NCI-H69 (cell line): ENCODE measurements at places on chromosomes 1 and 21.

DNA sequence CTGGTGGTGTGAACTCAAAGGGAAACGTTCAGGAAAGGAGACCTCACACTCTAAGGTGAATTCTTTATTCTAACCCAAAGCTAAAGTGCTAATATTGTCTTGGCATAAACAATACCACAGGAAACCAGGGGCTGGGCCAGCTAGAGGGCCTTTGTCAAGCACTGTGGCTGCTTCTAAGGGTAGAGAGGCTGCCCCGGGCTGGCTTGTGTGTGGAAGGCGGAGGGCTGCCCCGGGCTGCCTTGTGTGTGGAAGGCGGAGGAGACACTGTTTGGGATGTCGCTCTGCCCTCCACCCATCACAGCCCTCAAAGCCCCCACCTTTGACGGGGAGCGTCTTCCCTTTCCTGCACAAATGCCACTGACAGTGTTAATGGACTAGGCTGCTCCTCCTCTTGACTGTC is 216.8 kb downstream of the TOMM20 start:
- DNase-seq = peak; percentile 26

DNA sequence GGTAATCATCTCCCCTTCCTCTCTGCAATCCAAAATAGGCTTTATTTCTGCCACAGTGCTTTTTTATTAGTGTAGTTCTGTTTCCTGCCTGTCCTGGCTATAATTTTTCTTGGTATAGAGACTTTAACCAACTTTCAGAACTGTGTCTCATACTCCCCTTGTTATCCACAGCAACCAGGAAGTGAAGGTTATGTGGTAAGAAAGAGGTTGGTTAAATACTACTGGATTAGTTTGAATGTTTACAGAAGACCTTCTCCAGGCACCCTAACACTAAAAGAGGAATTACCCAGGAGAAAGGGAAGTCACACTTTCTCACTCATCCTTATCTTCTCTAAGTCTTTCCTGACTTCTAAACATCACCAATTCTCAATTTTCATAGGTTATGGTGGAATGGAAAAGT is 17.8 kb upstream of the TNFSF4 start:
- no peak for DNase-seq

- peak; percentile 13 for DNase-seq
Measured at GRCh38 chr1:224287714-224288113, 42.3 kb downstream of the NVL start.

GRCh38 chr1:28111157-28111556 is 22.7 kb upstream of the EYA3 start:
- no peak for DNase-seq

- DNase-seq = no peak
Measured at GRCh38 chr1:85259912-85260274, 431 bp upstream of the C1orf52 start.

DNA sequence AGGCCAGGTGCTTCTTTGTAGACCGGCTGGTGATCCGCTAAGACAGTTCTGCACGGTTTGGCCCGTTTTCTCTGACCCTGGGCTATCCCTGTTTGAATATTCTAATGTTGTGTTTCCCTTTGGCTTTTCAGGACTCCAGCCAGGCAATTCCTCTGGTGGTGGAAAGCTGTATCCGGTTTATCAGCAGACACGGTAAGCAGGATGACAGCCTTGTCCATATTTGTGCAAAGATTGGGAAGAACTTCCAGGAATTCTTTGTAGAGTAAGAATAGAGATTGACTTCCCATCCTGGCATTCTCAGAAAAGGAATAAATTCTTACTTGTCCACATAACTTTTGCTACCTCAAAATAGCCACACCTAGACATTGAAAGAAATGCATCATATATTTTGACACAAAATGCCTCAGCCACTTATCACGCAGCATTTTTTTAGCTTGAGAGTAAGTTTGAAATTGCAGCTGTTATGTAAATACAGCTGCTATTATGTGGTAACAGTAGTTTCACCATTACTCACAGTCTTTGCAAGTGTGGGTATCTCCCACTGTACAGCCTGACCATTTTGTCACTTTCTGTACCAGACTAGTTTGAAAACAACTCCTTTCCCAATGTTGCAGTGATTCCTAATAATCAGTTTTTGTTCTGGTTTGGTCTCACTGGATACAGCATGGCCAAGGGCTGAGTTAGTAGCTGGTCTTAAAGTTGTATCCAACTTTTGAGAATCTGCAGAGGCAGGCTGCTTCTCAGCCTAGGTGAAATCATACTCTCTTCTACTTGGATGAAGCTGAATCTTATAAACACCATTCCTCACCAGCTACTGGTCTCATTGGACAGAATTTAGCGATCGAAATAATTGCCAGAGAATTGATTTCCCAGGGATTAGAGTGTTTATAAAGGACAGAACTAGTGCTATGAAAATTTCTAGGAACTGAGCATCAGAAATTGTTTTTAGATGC is 40.0 kb upstream of the IKBKE start:
- DNase-seq = no peak

GRCh38 chr21:27146268-27146667 is 179.4 kb upstream of the ADAMTS5 start:
- DNase-seq = no peak

GRCh38 chr1:110004583-110004982 is 20.0 kb downstream of the AHCYL1 start:
- DNase-seq = peak; percentile 75

- DNase-seq = no peak
Measured at GRCh38 chr1:239587066-239587465, 200.7 kb downstream of the CHRM3 start.

DNA sequence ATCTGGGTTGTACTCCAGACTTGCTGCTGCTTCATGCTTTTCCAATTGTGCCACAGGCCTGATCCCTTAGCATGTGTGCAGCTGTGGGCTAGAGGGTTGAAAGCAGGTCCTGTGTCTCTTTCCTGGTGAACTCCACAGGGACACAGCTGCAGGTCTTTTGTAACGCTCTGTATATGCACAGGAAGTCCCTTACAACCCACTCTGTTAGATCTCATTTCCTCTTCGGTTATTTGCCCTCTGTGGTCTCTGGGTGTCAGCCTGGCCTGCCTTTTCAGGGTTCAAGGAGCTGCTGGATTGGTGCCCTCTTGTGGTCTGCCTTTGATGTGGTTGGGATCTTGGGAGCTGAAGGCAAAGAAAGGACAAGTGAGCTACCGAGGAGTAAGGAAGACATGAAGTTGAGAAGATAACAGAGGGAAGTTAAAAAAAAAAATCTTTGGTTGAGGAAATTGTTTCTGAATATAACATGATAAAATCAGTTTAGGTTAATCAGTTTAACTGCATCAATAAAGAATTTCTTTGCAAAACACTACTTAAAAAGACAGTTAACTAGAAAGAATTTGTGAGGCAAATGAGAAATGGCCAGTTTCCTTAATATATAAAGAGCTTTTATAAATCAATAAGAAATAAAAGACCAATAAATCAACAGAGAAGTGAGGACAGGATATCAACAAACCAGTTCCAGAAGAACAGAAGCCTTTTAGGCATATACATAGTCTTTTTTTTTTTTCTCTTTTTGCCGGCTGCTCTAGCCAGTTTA is 44.1 kb downstream of the UCK2 start:
- DNase-seq = peak; percentile 84

DNA sequence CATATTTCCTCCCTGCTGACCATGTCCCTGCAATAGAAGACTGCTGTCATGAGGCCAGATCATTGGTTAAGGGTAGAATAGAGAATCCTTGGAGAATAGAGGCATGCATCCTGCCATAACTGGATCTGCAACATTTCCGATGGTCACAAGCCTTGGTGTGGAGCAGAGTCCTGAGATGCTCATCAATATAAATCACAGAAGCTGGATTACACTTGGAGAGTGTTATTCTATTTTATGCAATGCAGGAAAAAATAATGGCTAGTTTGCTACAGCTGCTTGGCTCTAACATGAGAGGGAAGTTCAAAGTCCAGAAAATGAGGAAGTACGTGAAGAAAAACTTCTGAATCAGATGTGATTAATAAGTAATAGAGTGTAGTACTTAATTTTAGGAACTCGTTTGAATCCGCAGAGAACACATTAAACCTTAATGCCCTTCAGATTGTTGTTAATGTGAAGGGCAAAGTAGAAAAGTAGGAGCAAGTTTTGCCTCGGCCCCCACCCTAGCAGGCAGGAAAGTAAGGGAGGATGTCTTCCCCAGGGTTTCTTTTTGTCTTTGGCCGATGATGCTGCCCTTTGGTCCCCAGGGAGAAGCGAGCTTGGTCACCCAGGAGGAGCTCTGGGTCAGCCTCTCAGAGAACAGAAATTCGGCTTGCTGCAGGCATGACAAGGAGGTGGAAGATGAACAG is 59.5 kb downstream of the KCNK1 start:
- no peak for DNase-seq

DNA sequence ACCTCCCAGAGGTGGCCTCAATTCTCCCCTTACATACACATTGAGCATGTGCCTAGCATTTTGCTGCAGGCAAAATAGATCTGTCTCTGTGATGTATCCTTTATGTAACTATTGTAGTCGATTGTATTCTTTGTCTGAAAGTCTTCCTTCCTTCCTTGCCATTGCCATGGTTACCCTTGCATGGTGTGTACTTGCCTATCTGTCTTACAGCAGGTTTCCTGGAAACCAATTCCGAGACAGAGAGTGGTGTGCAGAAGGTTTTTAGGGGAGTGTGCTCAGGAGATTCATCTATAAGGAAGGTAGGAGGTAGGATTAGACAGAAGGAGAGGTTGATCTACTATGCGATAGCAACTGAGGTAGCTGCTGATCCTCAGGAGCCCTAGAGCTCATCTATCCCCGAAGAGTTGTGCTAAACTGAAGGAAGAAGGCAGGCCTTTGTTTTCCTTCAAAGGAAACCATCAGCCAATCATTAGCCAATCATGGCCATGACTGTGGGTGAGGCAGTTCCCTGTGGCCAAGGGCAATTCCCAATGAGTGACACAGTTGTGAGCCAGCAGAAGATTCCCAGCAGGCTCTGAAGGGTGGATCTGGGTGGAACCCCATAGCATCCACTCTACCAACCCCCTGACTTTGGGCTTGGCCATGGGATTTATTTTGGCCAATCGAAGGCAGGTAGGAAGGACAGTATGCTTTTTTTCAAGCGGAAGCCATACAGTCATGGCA is 15.0 kb downstream of the CITED4 start:
- DNase-seq = no peak

DNA sequence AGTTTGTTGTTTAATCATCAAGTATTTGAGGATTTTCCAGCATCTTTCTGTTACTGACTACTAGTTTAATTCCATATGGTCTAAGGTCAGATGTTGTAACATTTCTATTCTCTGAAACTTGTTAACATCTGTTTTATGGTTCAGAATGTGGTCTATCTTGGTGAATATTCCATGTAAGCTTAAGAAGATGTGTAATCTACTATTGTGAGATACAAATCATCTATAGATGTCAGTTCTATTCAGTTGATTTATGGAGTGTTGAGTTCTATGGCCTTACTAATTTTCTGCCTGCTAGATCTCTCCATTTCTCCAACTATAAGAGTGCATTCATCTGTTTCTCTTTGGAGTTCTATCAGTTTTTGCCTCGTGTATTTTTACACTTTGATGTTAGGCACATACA is 31.5 kb downstream of the WARS2 start:
- no peak for DNase-seq

GRCh38 chr1:203690730-203691129 is 64.1 kb downstream of the ATP2B4 start:
- DNase-seq = peak; percentile 20

GRCh38 chr1:35126546-35126945 is 47.4 kb downstream of the ZMYM1 start:
- no peak for DNase-seq

DNA sequence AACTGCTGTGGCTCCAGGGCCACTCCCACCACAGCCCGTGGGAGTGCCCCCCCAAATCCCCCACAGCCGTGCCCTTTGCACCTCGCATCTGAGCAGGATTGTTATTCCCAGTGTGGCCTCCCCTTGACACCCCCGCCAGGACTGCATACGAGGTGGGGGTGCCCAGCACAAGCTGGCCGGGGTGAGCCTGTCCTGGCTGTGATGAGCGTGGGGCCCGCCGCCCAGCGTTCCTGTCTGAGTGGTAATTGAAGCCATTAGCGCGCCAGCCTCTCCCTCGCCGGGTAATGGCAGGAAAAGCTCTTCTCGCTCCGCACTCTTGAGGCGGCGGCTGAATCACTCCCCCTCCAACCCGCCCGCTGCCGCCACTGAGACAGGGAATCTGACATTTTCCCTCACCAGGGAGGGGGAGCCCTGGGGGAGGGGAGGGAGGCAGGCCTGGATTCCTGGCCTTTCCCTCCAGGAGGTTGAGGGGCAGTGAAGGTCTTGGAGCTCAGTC is 27.7 kb downstream of the PTPRF start:
- DNase-seq = peak; percentile 76

DNA sequence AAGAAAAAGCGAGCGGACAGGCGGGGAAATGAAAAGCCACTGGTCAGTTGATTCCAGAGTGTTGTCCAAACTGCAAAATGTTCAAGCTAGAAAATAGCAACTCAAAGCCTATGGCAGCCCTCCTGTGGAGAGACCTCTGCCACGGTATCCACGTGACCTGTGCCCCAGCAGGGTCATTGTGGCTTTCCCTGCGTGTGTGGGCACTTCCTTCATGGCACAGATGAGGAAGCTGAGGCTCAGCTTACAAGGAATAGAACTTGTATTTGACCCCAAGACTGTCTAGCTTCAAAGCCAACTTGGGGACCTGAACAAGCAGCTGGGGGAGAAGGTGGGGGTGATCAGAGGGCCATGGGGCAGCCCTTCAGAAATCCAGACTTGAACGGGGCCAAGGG is 15.6 kb upstream of the PLEKHG5 start:
- no peak for DNase-seq

- no peak for DNase-seq
Measured at GRCh38 chr1:45542591-45542990, 8.0 kb upstream of the AKR1A1 start.

DNA sequence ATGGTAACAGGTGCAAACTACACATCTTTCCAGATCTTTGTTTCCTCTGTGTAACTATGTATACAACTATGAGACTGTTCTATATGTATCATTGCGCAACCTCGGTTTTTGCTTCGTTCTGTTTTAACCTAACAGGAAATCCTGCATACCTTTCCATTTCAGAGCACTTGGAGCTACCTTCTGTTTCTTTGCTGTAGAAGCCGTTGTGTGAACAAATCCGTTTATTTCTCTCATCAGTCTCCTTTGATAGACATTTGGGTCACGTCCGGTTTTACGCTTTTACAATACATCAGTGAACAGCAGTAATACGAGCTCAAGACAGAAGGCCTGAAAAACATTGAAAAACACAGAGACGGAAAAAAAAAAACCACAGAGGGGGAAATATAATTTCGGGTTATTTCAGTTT is 10.5 kb downstream of the ATP5IF1 start:
- peak; percentile 45 for DNase-seq

- no peak for DNase-seq
Measured at GRCh38 chr1:93651695-93652094, 29.9 kb downstream of the BCAR3 start.

GRCh38 chr1:65541161-65541560 is 120.7 kb downstream of the LEPR start:
- no peak for DNase-seq

- DNase-seq = no peak
Measured at GRCh38 chr1:212975111-212975918, 25.0 kb downstream of the VASH2 start.
